ENCODE measurements at places on chromosomes 12 and 14.
A peak's percentile ranks its signal among the peaks of the same experiment; 100 is the strongest.

GRCh38 chr12:7411343-7411742 lies 32.6 kb downstream of the CD163L1 start:
- DNase-seq: no peak

DNA sequence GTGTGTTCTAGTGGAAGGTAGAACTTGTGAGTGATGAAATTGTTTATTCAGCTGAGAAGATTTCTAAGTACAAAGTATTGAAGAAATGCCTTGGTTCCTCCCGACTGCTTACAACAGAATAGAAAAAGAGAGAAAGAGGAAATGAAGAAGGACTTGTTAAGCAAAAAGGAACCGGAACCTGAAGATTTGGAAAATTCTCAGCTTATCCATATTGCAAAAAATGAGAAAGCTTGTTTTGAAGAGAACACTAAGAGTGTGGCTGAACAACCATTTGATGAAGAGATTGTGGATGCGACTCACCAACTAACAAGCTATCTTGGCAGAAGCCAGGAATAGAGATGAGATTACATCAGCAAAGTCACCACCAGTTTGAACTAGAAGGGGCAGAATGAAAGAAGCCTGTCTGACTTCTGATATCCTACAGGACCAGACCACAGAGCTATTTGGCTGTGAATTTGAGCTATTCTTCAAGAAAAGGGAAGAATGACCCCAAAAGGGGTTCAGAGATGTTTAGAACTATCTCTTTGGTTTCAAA lies 15.1 kb downstream of the NDUFA9 start:
- no peak for DNase-seq

GRCh38 chr14:86989285-86989684 lies 1003.7 kb downstream of the GALC start:
- DNase-seq: no peak

GRCh38 chr14:91126761-91127160 lies 12.9 kb downstream of the DGLUCY start:
- DNase-seq: no peak

DNA sequence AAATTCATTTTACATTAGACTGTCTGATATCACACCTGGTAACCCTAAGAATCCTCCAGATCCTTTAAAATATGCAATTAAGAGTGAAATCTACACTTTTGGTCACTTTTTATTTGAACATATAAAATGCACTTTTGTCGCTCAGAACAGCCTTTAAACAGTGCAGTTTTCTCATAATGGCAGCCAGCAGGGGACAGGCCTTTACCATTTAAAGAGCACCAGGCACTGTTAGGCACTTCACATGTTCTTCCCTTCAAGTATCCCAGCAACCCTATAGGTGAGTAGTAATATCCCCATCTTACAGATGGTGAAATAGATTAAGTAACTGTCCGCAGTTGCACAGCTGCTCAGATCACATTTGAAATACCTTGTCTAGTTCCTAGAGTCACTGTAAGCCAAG lies 11.3 kb upstream of the SAMD4A start:
- DNase-seq: no peak

- DNase-seq: no peak
These were observed 51.4 kb upstream of the DIO3 start for GRCh38 chr14:101509730-101510371.

DNA sequence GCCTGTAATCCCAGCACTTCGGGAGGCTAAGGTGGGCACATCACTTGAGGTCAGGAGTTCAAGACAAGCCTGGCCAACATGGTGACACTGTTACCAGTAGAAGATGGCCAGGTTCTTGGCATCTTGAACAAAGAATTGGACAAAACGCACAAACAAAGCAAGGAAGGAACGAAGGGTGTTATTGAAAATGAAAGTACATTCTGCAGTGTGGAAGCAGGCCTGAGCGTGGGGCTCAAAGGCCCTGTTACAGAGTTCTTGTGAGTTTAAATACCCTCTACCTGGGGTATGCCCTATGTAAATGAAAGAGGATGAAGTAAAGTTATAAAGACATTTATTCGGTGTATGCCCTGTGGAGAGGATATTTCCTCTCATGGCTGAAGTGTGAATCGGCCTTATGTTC lies 20.8 kb upstream of the CDK17 start:
- DNase-seq: no peak

- DNase-seq: peak; percentile 56
These were observed 2.1 kb downstream of the MYL6 start for GRCh38 chr12:56160193-56160763.

GRCh38 chr12:14810953-14811483 lies 3.0 kb downstream of the SMCO3 start:
- no peak for DNase-seq

DNA sequence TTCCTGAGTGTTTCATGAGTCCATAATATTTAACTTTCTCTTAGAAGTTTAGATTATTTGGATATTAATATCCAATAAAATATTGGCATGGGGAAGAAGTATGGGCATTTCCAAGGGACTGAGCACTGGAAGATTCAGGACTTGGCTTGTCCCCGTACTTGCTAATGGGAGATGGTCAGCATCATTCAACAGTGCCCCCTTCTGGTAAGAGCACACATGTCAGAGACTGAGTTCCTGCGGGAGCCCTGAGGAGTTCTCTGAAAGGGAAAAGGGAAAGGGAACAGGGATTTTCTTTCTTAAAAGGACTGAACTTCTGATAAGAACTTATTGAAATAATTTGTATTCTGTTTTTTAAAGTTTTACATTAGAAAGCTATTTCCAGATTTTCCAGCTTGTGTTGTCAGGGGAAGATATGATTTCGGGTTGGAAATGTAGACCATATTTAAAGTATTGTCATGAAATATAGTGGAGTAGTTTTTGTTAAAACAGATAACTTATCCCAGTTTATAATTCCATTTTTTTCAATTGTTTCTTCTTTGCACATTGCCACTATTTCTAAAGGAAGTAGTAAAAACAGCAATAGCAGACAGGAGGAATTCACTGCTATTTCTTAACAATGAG lies 59.8 kb upstream of the C12orf71 start:
- peak; percentile 32 for DNase-seq

- DNase-seq: no peak
These were observed 69.0 kb downstream of the AKAP6 start for GRCh38 chr14:32397861-32398640.

GRCh38 chr14:102182190-102182589 lies 42.5 kb downstream of the WDR20 start:
- no peak for DNase-seq

DNA sequence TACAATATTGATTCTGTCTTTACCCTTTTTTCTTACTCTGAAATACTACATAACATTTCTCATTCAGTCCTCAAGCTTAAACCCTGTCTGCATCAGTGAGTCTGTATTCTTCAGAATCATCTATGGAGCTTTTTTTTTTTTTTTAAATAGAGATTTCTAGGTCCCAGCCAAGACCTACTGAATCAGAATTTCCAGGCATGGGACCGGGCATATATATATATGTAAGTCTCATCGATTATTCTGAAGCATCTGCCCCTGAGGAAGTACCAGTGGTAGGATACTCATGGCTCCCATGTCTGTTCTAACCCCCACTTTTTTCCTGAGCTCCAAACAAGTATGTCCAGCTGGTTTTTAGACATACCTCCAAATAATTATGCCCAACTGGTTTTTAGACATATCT lies 6.1 kb downstream of the DDX47 start:
- no peak for DNase-seq

GRCh38 chr12:93415723-93416464 lies 25.9 kb downstream of the UBE2N start:
- DNase-seq: no peak

GRCh38 chr14:99647411-99647810 lies 2.5 kb downstream of the HHIPL1 start:
- no peak for DNase-seq

DNA sequence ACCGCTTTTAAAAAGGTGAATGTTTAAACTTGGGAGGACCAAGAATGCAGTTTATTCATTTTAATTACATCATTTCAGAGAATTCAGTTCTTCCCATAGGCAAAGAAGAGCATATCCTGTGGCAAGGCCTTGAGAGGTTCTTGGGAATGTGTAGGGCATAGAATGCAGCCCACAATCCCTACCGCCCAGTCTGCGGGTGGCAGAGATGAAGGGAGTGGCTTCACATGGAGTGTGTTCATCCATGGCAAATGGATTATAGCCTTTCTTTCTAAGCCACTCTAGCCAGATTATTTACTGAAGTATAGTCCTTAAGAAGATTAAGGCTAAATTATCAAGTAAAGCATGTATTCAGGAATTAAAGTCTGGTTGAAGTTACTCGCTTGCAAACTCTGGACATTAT lies 97.4 kb downstream of the TSPAN8 start:
- DNase-seq: no peak

DNA sequence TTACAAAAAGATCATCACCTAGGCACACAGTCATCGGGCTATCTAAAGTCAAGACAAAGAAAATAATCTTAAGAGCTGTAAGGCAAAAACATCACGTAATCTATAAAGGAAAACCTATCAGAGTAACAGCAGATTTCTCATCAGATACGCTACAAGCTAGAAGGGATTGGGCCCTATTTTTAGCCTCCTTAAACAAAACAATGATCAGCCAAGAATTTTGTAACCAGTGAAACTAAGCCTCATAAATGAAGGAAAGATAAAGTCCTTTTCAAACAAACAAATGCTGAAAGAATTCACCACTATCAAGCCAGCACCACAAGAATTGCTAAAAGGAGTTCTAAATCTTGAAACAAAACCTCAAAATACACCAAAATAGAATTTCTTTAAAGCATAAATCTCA lies 191.6 kb upstream of the BMP4 start:
- no peak for DNase-seq

- no peak for DNase-seq
These were observed 30.1 kb upstream of the RESF1 start for GRCh38 chr12:31929027-31929526.

- no peak for DNase-seq
These were observed 213.3 kb upstream of the CLEC14A start for GRCh38 chr14:38469156-38469555.

GRCh38 chr14:70192915-70193314 lies 4.2 kb upstream of the SLC8A3 start:
- no peak for DNase-seq

- no peak for DNase-seq
These were observed 14.3 kb downstream of the CFL2 start for GRCh38 chr14:34699873-34700621.

DNA sequence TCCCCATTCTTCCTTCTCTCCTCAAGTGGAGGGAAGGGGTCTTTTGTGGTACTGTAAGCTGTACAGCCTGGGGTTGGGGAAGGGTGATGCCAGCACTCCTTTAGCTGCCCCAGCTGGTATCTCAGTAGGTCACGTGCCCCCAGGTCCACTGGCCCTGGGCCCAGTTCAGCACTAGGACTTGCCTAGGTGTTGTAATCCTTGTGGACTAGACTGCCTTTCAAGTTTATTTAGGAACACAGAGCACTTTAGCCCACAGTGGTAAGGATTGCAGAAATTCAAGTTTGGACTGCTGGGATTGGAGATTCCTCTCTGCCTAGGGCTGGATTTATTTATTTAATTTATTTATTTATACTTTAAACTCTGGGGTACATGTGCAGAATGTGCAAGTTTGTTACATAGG lies 569.6 kb downstream of the AACS start:
- DNase-seq: no peak

GRCh38 chr14:103623883-103624482 lies 5.0 kb upstream of the KLC1 start:
- no peak for DNase-seq

DNA sequence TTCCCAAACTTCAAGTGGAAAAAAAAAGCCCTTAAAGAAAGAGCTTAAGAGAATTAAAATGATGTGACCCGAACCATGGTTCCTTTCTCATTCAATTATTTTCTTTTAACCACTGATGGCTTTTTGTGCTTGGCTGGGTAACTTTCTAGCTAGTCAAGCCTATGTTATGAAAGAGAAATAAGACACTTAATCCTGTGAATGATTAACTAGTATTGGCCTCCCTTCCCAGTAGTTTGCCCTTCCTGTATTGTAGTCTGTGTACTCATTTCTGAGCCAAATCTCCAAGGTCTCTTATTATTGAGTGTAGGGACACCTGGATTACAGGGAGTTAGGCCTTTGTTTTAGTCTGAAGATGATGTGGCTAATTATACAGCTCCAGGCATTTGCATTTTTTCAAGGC lies 353.0 kb downstream of the RAD51B start:
- DNase-seq: no peak

GRCh38 chr14:90062822-90063539 lies 1.2 kb downstream of the KCNK13 start:
- DNase-seq: no peak

DNA sequence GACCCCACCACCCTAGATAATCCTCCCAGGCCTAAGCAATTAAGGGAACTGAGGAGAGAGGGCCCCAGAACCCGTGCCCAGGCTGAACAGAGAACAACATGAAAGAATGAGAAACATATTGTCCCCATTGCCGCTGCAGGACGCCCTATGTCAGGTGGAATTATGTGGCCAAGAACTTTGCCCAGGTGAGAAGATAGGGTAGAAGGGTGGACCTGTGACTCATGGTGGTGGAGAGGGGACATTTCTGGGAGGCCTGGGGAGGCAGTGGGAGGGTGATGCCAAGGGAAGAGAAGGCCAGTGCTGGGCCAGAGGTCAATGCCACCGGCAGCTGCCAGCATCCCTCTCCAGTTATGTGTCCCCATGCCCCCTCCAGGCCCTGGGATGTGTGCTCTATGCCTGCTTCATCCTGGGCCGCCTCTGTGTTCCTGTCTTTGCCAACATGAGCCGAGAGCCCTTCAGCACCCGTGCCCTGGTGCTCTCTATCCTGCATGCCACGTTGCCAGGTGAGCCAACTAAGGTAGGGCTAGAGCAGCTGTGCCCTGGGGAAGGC lies 15.5 kb downstream of the SOAT2 start:
- no peak for DNase-seq

GRCh38 chr12:11823043-11823442 lies 173.6 kb downstream of the ETV6 start:
- DNase-seq: no peak
